Glomerular endothelial cell (primary cell): ENCODE measurements at places on chromosomes 1 and 21.

DNA sequence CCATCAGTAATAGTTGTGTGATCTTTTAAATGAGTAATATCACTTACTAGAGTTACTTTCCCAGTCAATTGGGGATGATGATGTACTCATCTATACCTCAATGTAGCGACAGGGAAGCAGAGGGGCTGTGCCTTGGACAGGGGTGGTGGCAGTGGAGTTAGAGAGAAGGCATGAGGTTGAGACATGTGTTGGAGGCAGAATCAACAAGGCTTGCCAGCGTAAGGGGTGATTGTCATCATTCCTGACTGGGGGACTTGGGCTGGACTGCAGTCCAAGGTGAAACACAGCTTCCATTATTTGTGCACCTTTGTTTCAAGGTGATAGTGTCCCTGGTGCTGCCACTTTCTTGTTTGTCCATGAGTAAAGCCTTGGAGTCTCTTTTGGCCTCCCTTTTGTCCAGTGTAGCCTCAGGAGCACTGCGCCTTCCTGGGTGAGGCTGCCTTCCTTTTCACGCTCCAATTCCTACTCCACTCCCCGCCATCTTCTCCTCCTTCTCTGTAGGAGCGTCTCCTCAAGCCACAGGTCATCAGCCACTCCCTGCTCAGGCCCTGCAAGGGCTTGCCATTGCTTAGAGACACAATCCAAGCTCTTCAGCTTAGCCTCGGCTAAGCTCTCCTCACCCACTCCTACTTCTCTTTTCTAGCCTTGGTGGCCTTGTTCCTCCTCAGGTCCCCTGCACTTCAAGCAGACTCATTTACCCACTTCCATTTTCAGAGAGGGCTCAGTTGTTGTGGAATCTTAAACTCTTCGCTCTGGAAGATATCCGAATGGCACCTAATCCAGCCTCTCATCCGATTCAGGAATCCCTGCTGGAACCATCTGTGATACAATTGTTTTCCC, 77.6 kb upstream of the CD34 start:
- no peak for DNase-seq

DNA sequence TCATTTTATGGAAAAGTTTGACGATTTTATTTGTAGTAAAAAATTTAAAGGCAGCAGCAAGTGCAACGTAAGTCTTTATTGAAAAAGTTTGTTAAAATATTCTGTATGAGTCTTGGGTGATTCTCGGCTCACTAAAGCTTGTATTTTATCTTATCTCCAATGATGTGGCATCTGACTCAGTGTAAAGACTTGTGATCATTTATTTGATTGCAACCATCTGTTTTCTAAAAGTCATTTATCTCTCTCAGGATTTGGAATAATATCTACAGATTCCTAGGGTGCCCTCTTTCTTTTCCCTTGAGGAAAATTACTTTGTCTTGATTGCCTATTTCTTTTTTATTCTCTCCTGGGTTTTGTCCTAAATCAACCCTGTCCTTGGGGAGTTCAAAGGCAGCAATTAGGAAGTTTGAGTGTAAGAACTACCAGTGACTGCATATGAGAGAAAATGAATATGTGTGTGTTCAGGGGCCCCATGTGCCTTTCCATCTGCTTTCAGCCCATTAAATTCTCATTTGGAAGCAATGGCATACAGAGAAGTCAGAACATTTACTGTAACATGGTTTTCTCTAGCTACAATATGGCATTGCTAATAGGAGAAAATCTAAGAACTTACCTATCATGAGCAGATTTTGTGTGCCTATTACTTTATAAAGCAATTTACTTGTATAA, 575.0 kb upstream of the CHRM3 start:
- no peak for DNase-seq

DNA sequence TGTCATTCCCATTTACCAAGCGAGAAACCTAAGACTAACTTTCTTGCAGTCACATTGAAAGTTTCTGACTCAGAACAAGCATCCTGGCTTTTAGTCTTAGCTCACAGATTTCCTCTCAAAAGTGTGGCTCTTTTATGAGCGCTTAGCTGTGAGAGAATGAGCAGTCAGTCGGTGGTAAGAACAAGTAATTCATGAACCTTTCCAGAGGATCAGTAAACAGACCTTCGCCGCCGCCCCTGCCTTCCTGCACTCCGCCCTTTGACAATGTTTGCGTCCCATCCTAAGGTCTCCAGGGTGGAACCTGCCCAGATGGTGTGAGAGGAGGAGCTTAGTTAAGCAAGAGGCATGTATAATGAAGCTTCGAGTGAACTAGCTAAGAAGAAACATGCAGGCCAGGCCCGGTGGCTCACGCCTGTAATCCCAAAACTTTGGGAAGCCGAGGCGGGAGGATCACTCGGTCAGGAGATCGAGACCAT, 142.4 kb downstream of the GLUL start:
- no peak for DNase-seq

- no peak for DNase-seq
These were observed 31.2 kb upstream of the RGL1 start for GRCh38 chr1:183773482-183774274.

DNA sequence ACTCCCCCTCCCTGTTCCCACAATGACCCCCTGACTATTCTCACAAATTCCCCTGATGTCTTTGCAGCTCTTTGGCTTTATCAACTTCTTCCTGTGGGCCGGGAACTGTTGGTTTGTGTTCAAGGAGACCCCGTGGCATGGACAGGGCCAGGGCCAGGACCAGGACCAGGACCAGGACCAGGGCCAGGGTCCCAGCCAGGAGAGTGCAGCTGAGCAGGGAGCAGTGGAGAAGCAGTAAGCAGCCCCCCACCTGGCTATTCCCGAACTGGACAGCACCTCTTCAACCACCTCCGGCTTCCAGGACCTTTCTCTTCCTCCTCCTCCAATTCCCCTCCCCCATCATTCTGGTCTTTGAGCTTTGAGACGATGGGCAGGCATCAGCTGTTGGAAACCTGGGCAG, 4.4 kb upstream of the ATXN7L2 start:
- no peak for DNase-seq

GRCh38 chr1:35554266-35555211, 2.7 kb downstream of the KIAA0319L start:
- DNase-seq: no peak

- no peak for DNase-seq
These were observed 15.3 kb upstream of the STUM start for GRCh38 chr1:226533220-226533619.

DNA sequence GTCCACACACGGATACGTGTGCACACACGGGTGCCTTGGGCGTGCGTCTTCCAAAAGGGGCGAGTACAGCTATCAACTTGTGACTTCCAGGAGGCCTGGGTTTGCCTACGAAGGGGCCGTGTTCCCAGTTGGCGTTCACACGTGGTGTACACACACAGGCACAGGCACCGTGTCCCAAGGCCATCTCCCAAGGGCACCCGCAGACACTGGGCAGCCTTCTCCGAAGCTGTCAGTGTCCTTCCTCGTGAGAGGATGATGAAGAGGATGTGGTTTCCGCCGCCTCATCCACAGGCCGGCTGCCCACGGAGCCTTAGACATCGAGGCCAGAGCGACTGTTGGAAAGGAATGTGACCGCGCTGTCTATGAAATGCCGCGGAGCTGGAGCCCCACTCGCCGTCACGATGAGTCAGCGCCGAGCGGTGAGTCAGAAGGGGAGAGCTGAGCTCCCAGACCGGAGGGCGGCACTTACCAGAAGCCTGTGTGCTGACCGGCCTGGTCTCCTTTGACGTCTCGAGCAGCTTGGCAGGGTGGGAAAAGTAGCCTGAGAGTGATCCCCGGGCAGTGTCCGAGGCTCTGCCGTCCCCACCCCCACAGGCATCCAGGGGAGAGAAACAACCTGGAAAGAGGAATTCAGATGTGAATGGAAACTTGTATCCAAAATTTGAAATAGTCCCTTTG, 141.4 kb upstream of the ARHGEF16 start:
- peak; percentile 37 for DNase-seq

GRCh38 chr1:103517380-103518047, 8.0 kb upstream of the RNPC3 start:
- no peak for DNase-seq

- DNase-seq: no peak
These were observed 77.0 kb downstream of the SKI start for GRCh38 chr1:2304921-2305681.

DNA sequence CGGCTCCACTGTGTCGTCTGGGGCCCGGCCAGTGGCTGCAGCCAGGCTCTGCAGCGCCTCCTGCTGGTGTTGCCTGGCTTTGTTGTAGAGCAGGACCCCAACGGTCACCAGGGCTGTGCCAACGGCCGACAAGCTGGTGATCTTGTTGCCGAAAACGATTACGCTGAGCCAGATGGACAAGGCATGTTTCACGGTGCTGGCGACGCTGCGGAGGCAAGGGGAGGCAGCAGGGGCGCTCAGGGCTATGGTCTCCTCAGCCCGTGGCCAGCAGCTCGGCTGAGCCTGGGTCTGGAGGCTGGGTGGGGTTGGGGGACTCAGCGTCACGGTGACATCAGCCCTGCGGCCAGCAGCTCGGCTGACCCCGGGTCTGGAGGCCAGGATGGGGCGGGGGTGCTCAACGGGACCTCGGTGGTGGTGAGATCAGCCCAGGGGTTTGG, 7.0 kb upstream of the CDK11B start:
- DNase-seq: no peak

- no peak for DNase-seq
These were observed 806.7 kb upstream of the PRMT6 start for GRCh38 chr1:106249810-106250209.
